ENCODE measurements at places on chromosomes 13 and 19.

DNA sequence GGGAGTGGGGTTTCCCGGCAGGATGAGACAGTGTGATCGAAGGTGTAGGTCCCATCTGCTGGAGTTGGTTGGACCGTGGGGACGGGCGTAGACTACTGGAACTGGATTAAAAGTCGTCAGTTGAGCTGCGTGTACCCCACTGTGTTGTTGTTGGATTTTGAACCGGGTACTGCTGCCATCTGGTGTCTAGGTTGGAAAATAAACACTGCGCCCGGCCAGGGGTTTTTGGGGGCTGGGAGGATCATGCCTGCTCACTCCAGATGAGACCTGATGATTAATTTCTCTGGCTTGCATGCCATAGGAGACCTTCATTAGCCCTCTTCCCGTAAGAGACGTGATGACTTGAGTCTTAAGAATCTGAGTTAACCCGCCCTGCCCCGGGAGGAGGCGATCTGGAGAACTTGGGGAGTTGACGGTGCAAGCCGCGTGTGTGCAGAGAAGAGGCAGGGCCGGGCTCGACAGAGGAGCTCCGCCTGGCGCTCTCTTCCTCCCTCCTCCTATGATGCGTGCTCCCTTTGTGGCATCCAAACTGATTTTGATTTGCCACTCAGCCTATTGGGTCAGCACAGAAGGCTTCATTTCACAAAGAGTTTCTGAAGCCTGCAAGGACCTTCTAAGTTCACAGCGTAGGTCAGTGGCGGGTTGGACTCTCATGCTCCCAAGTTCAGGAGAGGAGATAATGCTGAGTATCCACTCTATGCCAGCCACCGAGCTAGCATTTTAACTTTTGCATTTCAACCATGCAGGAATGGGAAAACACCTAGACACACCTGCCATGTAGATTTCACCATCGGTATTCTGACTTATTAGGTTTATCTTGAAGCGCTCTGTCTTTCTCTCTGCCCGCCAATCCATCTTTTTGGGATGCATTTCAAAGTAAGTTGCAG lies 2.7 kb downstream of the UHRF1 start:
- DNase-seq, result peak; percentile 100

GRCh38 chr13:102190930-102191329 lies 210.9 kb downstream of the FGF14 start:
- DNase-seq, result no peak

DNA sequence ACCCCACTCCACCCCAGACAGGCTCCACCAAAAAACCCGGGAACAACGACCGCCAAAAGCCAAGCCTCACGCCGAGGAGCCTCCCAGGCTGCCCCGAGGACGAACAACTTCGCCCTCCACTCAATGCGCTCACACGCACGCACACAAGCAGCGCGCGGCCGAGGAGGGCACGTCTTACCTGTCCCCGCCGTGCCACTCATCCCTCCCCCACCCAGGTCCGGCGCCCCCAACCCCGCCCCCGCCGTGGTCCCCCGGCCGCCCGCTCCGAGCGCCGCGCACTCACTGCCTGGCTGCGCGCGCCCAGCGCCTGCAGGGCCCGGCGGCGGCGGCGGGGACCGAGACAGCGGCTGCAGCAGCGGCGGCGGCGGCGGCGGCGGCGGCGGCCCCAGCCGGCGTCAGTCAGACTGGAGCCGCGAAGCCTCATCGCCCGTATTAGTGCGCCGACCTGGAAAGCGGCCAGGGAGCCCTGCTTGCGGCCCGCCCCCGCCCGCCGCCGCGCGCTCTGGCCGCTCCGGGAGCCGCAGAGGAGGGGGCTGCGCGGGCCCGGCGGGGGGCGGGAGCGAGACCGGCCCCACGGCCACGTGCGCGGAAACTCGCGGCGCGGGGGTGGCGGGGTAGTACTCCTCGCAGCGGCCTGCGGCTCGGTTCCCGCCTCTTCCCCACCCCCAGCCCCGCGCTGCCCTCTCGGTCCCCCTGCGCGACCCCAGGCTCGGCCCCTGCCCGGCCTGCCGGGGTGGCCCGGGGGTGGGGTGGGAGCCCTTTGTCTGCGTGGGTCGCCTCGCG lies at the start of gene SMAD9:
Gene SMAD9 (minus strand): TSS at position 406 of the 783 bp plus-strand sequence. CDS start 40,549 bp downstream, outside the sequence.
- DNase-seq, result peak; percentile 70

DNA sequence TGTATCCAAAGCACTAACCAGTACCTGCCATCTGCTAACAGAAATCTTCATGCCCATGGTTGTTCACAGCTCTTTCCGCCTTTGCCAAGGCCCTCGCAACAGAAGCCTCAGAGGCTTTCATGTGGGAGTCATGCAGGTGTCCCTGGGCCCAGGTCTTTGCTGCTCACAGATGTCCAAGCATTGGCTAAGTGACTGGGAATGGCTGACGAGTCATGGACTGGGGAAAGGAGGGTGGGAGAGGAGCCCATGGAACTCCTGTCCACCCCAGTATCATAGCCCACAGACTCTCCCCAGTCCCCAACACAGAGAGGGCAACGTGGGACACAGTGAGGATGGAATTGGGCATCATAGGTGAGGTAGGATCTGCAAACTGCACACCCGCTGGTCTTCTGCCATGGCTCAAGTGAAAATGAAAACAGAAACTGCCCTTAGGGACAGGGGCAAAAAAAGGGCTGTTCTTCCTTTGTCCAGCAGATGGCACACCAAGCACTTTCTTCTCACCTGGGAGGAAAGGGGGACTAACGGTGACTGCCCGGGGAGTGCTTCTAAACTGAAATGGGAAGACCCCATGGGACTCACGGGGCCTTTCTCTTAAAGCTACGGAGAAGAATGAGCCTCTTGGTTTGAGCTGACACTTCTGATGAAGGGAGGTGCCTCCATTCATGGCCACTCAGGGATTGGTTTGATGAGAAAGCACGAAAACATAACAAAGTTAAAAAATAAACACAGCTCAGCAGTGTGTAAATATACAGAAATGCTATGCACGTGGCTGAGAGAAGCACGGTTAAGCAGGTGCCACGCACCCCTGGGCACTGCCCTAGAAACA lies 11.1 kb upstream of the DHRS12 start:
- DNase-seq, result peak; percentile 54

DNA sequence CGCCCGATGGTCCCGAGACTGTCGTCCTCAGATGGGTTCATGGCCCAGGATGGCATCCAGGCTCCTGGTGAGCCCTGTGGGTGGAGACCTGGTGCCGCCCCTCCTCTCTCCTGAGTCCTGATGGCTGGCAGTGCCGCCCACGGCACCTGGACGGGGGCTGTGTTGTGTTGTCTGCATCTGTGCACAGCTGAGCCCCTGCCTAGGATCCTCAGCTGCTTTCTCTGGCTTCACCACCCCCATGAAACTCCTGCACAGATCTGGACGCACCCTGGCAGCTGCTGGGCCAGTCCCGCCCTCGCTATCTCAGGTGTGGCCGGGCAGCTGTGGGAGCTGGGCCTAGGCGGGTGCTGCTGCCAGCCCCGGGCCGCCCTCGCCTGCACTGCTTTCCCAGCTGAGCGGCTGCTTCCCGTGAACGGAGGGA lies 27.7 kb downstream of the MCF2L start:
- DNase-seq, result no peak

DNA sequence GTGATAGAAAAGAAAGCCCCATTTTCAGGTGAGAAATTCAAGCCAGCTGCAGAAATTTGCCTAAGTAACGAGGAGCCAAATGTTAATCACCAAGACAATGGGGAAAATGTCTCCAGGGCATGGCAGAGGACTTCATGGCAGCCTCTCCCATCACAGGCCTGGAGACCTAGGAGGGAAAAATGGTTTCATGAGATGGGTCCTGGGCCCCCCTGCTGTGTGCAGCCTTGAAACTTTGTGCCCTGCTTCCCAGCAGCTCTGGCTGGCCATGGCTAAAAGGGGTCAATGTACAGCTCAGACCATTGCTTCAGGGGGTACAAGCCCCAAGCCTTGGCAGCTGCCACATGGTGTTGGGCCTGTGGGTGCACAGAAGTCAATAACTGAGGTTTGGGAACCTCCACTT lies 9.9 kb downstream of the N4BP2L1 start:
- DNase-seq, result no peak

GRCh38 chr13:28684257-28684656 lies 25.3 kb downstream of the POMP start:
- DNase-seq, result peak; percentile 13

- DNase-seq, result no peak
These were observed 16.6 kb downstream of the ATP4B start for GRCh38 chr13:113641426-113641825.

DNA sequence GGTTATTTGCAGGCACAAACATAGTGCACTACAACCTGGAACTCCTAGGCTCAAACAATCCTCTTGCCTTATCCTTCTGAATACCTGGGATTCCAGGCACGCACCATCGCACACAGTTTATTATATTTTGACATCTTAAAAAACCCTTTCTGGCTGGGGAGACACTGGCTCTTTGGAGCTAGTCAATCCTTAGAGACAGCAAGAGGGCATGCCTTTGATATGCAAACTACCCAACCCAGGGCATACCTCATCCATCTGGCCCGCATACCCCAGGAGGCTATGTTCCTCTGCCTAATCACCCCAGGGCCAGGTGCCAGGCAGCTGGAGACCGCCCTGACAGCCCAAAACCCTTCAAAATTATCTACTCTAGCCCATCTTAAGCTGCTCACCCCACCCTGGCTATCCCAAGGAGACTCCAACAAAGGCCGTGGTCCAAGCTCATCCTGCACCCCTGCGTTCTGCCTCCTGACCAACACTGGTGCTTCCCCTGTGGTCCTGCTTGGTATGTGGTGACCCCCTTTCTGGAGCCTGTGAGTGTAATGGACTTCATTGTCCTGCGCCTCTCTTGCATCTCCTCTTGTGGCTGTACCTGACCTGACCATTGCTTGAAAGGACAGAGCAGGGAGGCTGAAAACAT lies 86.4 kb downstream of the RGCC start:
- no peak for DNase-seq

DNA sequence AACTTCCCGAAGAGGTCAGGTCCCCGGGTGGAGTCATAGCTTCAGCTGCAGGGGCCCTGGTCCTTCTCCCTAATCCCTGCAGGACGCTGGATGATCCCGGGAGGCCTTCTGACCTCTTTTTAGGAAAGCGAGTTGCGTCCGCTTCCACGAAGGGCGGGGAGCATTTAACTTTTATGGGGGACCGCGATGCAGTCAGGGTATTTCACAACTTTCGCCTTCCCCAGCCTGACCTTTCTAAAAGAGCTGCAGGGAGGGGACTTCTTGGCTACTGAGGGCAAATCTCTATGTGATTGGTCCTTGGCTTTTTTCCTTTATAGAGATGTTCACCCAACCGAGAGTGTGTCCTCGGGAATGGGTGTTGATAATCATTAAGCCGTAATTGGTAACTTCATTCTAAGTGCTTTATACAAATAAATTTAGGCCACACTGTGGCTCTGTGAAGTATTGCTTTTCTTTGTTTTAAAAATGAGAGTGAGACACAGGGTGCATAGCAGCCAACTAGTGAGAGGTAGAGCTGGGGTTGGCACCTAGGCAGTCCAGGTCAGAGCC lies 778 bp downstream of the ZNF230 start:
- peak; percentile 22 for DNase-seq

GRCh38 chr19:1057176-1057855 lies 9.7 kb upstream of the ARHGAP45 start:
- DNase-seq, result peak; percentile 63

GRCh38 chr19:12265921-12266704 lies 28.6 kb downstream of the ZNF44 start:
- no peak for DNase-seq

DNA sequence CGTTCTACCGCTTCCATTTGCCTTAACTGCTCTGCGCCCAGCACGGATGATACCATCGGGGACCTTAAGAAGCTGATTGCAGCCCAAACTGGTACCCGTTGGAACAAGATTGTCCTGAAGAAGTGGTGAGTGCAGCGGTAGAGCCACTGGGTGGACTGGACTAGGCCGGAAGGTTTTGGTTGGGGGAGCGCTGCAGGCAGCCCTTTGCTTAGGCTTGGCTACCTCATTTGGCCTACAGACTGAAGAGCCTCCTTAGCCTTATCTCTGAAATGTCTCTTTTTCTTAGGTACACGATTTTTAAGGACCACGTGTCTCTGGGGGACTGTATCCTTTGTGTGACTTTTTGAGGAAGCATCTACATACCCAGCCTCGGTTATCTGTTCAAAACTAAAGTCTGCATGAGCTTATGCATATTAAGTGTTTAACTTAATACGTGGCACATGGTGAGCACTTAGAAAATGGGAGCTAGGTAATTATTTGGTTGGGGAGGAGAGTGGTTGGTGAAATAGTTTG lies 889 bp downstream of the UBL5 start:
- no peak for DNase-seq

- DNase-seq, result peak; percentile 19
These were observed 655 bp upstream of the S1PR5 start for GRCh38 chr19:10517760-10518443.

All from iris pigment epithelial cell (primary cell).